ENCODE measurements at places on chromosomes 16 and 17.

GRCh38 chr17:9536061-9536460 is 39.6 kb downstream of the STX8 start:
- no peak for DNase-seq

GRCh38 chr17:3750926-3751325 is 27.2 kb downstream of the HASPIN start:
- DNase-seq, result no peak

DNA sequence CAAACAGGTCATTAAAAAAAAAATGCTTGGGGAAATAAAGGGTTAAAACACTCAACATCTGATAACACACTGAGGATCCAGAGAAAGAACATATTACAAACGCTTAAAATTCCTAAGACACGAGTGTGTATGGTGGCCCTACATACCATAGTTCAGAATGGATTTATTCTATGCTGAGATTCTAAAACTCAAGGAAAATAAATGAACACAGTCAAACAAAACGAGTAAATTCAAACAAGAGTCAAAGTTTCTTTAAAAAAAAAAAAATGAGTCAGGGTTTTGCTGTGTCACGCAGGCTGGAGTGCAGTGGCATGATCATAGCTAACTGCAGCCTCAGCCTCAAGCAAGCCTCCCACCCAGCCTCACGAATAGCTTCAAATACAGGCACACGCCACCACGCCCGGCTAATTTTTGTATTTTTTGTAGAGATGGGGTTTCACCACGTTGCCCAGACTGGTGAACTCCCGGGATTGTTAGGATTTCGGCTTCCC is 17.4 kb downstream of the CRK start:
- DNase-seq, result no peak

GRCh38 chr17:46179375-46179999 is 13.7 kb downstream of the KANSL1 start:
- DNase-seq, result no peak

GRCh38 chr16:85947230-85948137 is 48.5 kb downstream of the IRF8 start:
- no peak for DNase-seq

Data from stimulated activated CD8-positive, alpha-beta memory T cell treated with anti-CD3 and anti-CD28 coated beads, Interleukin-4, amount 100 ng/mL, for 24 hours (primary cell).